ENCODE measurements at places on chromosomes 4 and X.

DNA sequence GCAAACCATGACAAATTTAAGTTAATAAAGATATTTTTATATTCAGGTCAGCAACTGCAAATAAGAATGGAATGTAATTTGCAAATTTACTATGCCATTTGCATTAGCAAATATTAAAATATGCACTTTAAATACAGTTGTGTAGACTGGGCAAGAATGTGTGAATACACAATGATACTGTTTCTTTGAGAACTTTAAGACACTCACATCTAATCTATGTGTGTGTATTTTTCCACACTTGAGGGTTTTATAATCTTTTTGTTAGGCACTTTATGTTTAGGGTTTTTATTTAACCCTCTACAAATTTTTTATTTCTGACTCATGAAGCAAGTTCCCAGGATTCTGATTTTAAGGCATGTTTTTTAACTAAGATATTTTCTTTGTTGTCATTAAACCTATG is 23.9 kb upstream of the NDNF start:
- no peak for DNase-seq

GRCh38 chrX:153821066-153821465 is 9.3 kb downstream of the PDZD4 start:
- no peak for DNase-seq

DNA sequence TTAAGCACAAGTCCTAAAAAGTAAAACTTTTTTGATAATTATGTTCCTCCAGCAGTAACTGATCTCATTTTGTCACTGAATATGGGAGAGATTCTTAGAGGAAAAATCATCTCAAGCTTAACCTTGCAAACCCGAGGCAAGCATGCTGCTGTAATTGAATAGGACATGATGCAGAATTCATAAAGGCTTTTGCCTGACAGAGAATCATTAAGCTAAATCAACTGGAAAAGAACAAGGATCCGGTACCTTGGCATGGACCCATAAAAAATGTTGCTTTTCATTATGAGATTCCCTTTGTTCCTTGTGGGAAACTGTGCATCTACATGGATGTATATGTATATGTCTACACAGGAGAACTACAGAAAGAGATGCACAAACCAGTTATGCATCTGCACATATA is 149.1 kb downstream of the PAPSS1 start:
- no peak for DNase-seq

GRCh38 chrX:82127228-82128123 is 925.6 kb downstream of the SH3BGRL start:
- DNase-seq, result no peak

- DNase-seq, result no peak
These were observed 66.4 kb upstream of the BANK1 start for GRCh38 chr4:101724093-101724492.

- DNase-seq, result no peak
These were observed 325.3 kb upstream of the TEX13C start for GRCh38 chrX:124994404-124994803.

DNA sequence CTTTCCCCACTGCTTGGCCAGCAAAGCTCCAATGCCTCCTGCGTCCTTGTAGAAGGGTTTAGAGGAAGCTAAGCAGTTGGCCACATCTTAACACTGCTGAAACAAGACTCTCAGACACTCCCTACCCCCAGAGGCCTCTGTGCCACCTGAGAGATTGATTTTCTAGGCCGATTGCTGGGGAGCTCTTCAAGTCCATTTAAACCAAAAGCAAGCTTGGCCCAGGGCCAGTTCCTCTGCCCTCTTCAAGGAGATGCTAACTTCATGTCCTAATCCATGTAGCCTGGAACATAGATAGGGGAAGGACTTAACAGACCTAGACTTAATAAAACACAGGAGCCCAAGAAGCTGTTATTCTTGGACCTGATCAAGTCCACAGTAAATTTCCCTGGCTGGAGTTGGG is 27.2 kb upstream of the FMR1NB start:
- no peak for DNase-seq

DNA sequence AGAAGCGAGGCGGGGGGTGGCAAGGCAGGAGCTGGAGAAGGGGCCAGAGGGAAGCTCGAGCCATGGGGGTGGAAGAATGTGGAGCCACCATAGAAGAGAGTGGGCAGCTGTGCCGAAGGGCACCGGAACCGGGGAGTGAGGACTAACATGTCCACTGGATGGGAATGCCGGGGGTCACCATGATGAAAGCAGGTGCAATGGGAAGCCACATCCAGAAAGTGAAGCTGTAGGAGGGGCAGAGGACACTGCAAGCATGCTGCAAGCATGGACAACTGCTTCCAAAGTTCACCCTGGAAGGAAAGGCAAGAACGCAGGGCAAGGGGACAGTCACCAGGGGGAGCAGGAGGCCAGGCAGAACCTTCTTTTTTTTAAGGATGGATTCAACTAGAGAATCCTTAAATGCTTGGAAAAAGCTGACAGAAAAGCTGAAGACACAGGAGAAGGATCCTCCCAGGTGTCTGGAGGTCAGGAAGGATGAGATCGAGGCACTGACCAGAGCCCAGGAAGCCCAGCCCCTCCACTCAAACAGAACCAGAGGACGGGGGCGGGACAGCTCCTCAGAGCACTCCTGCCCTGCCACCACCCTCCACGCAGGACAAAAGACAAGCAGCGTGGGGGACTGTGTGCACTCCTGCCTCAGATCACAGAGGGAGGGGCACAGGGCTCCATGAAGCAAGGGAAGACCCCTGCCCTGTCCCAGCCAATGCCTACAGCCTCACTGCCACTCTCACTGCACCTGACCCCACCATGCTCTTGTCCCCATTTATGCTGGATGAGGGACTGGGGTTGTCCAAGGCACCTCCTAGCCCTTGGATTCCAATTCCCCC is 169.2 kb downstream of the AFAP1 start:
- peak; percentile 36 for DNase-seq

- DNase-seq, result no peak
These were observed 13.2 kb downstream of the HAND2 start for GRCh38 chr4:173516621-173517524.

DNA sequence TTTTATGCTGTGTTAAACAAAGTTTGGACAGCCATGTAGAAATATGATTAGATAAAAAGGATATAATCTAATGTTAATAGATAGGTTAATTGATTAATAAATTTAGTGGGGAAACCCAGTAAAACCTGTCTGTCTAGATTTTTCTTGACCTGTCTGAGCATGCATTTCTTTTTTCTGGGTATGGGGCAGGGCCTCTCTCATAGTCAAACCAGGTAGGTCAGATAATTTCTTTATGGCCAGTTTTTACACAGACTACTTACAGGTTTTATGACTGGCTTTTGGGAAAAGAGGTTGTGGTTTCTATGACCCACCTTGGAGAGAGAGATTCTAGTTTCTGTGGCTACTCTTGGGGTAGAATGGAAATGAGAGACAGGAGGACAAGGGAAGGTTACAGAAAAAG is 135.6 kb upstream of the EPHA5 start:
- no peak for DNase-seq

DNA sequence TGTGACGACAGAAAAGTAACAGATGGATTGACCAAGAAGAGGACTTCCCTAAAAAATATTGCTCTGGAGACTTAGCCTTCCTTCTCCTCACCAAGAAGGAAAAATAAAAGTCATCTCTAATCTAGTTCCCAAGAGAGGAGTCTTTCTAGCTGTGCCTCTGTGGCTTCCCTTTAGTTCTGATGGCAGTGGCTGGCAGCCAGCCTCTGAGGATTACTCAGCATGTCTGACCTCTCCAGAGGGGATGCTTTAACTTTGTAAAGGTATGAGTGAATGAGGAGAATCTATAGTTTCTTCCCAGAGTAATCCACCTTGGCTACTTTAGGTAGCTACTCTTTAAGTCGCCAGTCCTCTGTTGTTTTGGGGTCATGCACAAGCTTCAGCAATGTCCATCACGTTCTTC is 163.9 kb upstream of the KIT start:
- DNase-seq, result no peak

DNA sequence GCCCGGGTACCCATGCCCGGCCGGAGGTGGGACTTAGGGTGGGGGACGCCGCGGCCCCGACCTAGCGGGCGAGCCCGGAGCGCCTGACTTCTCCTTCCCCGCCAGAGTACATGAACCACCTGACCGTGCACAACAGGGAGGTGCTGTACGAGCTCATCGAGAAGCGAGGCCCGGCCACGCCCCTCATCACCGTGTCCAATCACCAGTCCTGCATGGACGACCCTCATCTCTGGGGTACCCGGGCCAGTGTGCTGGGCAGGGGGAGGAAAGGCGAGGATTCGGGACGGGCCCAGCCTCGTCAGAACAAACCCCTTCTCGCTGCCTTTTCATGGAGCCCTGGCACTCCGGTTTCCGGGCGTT is 622 bp downstream of the TAFAZZIN start:
- DNase-seq, result no peak

GRCh38 chrX:13120017-13120416 is 75.6 kb upstream of the FAM9C start:
- no peak for DNase-seq

DNA sequence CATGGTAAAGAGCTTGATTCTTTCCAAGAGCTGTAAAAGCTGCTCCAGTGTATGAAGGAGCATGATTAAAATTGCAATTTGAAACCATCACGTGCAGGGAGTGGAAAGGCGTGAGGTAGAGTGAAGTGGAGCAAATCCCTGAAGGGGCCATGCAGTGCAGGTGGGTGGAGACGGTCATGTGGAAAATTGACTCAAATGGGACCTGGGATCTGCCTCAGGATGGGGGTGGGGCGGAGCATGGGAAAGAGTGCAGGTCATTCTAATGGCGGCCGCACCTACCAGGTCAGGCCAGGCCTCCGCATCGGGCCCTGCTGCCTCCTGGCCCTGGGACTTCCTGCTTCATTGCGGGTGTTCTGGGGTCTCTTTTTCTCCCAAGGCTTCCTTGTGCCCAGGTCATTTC is 25.3 kb upstream of the TRIM60 start:
- DNase-seq, result no peak

GRCh38 chrX:37922928-37923327 is 75.6 kb upstream of the DYNLT3 start:
- DNase-seq, result no peak

DNA sequence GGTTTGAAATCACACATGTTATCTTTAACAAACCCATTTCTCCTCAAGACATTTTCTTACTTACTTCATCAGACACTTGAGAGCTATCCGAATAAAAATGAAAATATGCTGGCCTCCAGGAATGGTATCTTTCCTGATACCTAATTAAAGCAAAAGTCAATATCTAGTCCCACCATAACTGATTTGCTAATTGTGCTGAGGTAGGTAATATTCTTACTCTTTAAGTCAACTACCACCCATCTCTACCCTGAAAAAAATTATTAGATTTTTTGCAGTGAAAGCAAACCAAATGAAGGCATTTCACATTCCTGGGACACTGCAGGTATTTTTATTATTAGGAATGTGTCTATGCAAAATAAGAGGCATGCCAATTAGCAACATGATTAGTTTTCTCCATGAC is 175.8 kb downstream of the QDPR start:
- no peak for DNase-seq

GRCh38 chr4:40310225-40310624 is 24.9 kb upstream of the CHRNA9 start:
- DNase-seq, result no peak

DNA sequence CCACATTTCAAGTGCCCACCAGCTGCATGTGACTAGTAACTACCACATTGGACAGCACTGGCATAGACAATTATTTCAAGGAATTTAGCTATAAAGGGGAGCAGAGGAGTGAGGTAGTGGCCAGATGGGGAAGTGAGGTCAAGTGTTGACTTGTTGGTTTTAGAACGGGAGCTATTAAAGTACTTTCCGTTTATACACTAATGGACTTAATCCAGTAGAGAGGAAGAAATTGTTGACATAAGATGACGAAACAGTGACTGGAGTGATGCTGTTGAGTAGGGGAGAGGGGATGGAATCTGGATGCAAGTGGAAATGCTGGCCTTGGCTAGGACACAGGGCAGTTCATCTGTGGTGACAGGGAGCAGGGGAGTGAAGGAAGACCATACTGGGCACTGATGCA is 154.4 kb downstream of the AMMECR1 start:
- DNase-seq, result no peak

DNA sequence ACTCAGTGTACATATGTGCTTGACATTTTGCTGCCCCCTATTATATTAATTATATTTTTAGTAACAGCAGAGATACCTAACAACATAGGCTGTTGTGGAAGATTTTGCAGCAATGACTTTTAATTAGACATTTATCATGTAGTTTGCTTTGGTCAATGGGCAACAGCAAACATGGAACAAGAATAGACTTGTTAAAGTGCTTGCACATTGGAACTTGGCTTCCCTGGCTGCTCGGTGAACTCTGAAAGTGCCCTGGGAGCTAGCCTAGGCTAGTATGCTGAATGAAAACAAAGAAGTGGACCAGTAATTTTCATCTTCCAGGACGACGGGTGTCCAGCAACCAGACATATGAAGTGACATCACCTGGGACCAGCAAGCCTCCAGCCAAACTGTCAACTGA is 1157.1 kb downstream of the ARAP2 start:
- no peak for DNase-seq
